ENCODE measurements at places on chromosomes 3 and 15.

- no peak for DNase-seq
These were observed 658.4 kb upstream of the NECTIN3 start for GRCh38 chr3:110413266-110413665.

DNA sequence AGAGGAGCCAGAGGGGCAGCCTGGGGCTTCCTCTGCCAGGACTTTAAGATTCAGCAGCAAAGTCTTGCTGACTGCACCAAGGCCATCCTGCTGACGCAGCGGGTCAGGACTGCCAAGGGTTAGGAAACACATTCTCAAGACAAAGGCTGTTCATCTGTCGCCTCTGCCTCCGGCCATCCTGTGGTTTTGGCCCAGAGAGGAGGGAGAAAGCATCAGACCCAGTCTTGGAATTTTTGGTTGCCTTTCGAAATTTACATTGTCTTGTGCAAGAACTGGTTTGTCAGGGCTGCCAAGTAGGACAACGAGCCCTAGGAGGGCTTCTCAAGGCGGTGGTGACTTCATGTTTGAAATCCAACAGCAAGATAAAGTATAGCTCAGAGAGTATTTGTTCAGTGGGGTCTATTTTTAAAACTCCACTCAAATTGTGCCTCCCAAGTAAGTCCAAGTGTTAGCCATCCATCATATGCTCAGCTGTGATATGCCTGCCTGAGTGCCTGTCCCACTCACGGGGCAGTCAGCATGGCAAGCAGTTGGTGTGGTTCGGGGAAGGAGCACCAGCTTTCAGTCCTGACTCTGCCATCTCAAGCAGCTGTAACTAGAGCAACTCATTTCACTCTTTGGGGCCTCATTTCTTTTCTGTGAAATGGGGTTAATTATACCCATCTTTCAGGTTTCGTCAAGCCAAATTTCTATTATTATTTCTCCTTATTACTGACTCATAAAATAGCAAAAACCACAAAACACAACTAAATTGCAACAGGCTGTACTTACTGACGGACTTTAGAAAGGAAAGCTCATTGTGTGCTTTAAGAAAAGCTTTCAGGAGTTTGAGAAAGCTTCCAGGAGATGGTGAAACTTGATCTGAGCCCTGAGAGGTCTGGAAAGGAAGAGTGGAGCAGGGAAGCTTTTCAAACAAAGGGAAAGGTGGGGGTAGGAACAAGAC is 42.4 kb upstream of the RHO start:
- DNase-seq, result no peak

- no peak for DNase-seq
These were observed 229.0 kb downstream of the THSD4 start for GRCh38 chr15:71344316-71344715.

GRCh38 chr15:57559875-57560274 is 31.8 kb upstream of the MYZAP start:
- peak; percentile 11 for DNase-seq

DNA sequence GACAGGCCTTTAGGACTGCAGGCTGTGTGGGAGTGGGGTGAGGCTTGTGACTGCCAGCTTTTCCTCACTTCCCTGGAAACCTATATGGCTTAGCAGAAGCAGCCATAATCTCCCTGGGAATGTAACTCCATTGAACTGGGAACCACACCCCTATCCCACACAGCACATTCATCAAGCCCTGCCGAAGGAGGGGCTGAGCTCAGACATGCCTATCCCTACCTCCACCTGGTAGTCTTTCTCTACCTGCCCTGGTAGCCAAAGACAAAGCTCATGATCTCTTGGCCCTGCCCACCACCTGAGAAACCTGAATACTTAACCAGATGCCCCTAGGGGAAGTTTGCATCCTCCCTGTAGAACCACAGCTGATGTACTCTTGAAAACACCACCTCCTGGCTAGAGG is 219.8 kb downstream of the UNC13C start:
- no peak for DNase-seq

DNA sequence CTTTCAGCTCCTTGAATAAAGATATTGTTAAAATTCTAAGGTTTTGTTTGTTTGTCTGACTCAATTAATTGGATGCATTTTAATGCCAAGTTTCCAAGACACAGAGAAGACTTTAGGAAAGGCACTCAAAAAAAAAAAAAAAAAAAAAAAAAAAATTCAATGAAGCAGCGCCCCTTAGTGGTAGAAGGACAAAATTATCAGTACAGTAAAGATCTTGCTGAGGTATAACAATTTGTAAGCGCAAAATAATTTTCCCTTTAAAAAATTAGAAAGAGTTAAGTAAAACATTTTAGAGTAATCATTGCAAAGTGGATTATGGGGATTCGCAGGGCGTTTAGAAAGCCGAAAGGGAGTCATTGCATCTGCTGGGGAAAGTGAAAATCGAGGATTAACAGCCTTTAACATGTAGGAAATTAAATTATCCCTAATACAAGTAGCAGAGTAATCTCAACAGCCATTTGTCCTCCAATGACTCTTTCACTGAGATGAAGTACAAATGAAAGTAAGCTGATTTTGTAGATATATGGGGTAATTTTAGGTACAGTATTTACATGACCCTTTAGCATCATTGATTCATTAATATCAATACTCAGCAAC is 5.8 kb upstream of the DIS3L start:
- peak; percentile 22 for DNase-seq

DNA sequence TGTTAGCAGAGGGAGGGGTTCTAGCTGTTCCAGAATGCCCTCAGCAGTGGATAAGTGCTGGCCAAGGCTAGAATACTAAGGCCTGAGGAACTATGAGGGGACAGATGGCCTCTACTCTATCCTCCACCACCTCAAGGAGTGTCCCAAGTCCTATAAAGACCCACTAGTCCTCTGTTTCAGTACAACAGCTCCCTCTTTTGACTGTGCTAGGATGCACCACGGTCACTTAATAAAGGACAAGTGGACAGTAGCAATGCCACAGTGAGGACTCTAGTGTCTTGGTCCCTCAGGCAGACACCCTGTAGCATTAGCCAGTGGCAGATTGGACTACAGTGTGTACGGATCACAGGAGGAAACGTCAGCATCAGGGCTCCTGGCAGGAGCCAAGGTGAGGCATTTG is 171.8 kb upstream of the PROK2 start:
- DNase-seq, result no peak

DNA sequence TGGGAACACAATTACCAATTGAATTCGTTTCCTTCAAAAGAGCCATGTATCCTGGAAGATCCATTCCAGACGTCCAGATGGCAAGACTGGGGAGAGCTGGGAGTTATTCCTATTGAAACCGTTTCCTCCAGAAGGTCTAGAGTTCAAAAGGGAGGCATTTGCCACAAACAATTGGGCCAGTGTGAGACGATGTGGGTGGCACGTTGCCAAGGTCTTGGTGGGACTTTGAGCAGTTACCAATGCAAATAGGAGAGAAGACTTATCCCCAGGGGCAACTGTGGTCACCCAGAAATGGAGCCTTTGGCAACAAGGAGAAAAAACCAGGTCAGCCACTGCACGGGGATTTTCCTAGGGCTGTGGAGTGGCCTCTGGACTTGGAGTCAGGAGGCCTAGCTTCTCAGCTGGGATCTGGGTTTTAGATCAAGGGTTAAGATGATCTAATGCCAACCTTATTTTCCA is 29.6 kb upstream of the TLE3 start:
- no peak for DNase-seq

GRCh38 chr15:25711164-25711563 is 152.0 kb downstream of the ATP10A start:
- DNase-seq, result no peak

GRCh38 chr3:195869413-195870001 is 38.8 kb downstream of the TNK2 start:
- DNase-seq, result no peak

DNA sequence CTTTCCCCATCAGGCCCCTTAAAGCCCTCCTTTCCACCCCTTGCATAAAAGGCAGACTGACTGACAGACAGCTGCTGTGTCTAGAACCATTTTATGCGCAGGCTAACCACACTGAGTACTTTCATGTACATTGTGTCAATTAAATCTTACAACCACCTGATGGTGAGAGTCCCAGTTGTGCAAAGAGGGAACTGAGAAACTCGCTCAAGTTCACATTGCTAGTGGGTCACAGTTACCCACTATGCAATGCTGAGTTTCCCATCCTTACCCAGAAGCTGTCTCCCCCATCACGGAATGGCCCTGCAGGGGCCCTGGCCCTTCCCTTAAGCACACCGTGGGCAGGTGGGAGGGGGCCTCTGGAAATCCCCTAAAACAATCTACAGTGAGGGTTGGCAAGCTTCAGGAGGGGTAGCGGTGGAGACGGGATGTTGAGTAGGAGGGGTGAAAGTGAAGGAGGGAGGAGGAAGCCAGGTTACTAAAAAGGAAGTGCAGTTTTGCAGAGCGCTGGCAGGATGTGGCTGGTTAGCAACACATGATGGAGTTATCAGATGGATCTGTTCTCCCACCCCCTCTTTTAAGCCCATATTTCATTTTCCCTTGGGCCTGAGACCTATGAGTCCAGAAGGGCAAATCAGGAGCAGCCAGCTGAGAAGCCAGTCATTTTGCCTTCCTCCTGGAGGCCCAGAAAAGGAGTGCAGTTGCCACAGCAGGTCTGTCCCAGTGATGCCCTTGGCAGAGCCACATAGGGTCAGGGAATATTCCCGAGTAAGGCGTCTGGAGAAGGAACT is 30.0 kb downstream of the STARD5 start:
- DNase-seq, result no peak

- DNase-seq, result no peak
These were observed 127.4 kb downstream of the TCF12 start for GRCh38 chr15:57045741-57046382.

DNA sequence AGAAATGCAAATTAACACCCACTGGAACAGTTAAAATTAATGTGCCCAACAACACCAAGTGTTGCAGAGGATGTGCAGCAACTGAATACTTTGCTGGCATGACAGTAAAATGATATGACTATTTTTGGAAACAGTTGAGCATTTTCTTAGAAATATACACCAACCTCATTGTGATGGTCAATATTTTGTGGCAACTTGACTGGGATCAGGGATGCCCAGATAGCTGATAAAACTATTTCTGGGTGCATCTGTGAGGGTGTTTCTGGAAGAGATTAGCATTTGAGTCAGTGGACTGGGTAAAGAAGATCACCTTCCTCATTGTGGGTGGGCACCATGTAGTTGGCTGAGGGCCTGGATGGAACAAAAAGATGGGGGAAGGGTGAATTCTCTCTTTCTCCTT is 57.9 kb downstream of the RPLP1 start:
- DNase-seq, result no peak

DNA sequence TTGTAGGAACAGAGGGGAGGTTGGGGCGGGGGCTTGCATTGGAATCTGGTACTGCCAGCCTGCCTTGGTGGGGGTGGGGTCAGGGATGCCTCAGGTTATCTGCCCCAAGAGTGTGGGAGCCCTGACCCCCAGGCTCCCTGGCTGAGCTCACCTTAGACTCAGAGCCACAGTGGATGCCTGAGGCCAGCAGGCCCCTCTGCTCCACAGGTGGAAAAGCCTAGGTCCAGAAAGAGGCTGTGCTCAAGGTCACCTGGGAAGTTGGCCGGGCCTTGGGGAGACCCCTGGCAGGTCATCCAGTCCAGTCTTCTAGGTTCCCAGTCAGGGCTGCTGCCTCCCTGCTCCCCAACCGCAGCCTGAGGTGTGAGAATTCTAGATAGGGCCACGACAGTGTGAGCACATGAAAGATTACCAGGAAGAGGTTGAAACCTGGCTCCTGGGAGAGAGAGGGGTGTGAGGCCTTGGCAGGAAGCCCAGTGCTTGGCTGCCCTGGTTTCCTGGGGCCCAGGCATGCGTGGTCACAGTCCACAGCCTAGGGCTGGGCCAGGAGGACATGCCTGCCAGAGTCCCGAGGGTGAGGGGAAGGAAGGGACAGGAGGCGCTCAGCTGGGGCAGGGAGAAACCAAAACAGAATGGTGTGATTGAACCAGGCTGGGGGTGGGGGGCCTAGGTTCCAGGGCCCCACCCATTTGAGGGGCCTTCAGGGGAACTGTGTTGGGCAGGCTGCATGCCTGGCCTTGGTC is 4.9 kb downstream of the HDAC11 start:
- no peak for DNase-seq

GRCh38 chr3:56933803-56934202 is 126.7 kb upstream of the SPATA12 start:
- DNase-seq, result no peak

GRCh38 chr3:42666022-42666421 is 12.5 kb downstream of the ZBTB47 start:
- no peak for DNase-seq

DNA sequence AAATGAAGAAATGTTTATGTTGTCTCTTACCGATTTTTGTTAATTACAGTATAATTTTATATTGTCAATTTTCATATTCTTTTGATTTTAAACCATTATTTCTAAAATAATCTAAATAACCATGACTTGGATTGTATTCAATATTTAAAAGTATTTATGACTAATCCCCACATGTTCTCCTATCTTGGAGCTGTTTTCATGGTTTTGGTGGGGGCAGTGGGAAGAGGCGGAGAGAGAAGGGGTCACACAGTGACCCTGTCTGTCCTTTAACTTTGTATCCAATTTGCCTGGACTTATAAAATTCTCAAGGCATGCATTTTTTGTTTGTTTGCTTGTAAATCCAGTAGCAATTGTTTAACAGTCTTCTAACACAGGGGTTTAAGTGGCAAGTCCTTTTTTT is 407.4 kb downstream of the NTRK3 start:
- no peak for DNase-seq

- no peak for DNase-seq
These were observed 11.5 kb upstream of the PARP14 start for GRCh38 chr3:122668930-122669730.

- DNase-seq, result no peak
These were observed 60.3 kb downstream of the SLC6A6 start for GRCh38 chr3:14462738-14463137.

- no peak for DNase-seq
These were observed 861.9 kb upstream of the ARPP21 start for GRCh38 chr3:34777386-34777785.

- no peak for DNase-seq
These were observed 104.3 kb downstream of the NEO1 start for GRCh38 chr15:73156431-73157191.

DNA sequence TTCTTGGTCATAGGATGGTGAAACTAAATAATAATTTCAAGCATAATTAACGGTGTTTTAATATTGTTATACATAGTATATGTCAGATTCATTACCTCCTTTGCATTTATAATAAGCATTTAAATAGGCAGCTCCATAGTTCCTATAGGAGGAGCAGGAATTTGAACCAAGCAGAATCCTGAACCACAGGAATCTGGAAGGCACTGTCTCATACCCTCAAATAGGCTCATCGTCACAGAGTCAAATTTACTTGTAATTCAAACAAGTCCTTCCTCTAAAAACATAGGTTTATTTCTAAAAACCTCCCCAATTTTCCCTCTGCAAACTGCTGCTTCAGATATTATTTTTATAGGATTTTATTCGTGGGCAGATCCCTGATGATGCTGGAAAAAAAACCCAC is 376.3 kb upstream of the ARHGEF26 start:
- no peak for DNase-seq
